ENCODE measurements at places on chromosomes 7 and 10.

- DNase-seq, result no peak
Measured at GRCh38 chr10:121675344-121675743, 77.1 kb upstream of the FGFR2 start.

- DNase-seq, result no peak
Measured at GRCh38 chr7:49060743-49061142, 136.4 kb downstream of the CDC14C start.

DNA sequence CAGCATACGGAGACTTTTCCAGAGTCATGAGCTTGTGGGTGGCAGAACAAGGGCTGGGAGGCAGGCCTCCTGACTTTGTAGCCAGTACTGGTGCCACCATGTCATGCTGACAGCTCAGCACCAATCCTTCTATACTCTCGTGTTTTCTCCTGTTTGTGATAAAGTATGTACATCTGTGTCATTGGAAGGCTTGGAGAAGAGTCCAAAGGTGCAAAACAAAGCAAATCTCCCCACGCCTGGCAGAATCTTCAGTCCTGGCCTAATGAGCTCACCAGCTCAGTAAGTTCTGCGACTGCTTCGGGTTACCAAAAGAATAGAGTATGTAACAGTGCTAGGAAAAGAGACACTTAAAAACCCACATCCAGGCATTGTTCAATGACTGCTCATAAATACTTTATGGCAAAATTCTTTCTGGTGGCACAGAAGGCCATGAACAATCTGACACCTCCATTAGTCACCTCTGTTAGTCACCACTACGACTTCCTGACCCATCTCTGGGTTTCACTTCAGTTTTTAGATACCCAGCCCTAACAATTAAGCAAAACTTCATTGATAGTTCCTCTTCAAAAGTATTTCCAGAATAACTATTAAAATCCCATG, 24.5 kb downstream of the STEAP1 start:
- no peak for DNase-seq

DNA sequence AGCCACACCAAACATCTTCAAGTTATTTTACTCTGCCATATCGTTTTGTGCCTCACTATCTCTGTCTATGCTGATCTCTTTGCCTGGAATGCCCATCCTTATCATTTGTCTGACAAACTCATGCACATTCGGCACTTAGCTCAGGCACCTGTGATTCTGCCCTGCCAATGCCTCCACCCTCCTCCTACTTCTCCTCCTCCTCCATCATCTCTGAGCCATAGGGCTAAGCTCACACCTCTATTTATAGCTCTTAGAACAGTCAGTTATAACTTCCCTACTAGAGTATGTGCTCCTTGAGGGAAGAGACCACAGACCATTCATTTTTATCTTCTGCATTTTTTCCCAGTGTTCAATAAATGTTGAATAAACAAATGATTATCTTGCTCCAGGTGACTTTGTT, 51.2 kb upstream of the CDK13 start:
- no peak for DNase-seq

DNA sequence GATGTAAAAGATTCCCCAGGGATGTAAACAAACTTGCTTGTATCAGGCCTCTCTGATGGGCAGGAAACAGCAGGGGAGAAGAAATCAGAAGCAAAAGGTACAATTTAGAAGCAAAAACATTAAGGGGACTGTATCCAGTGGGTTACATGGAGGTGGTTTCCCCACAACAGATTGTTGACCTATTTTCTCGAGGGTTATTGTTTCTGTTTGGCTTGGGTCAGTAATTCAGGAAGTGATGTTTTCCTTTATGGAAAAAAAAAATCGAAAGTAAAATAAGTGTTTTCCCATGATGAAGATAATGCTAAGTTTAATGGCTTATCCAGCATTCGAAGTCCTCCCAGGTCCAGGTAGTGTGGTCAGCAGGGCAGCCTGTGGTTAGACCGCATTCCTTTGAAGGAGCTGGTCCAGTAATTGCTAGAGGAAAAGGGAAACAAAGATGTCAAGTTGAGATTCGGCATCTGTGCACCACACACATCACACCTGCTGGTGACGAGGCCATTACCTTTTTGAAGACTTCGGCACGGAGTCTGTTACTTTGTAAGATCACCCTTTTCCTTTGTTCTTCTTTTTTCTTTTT, 37.3 kb upstream of the ADAM12 start:
- no peak for DNase-seq
